ENCODE measurements at places on chromosomes 6 and 20.

- DNase-seq, result no peak
Measured at GRCh38 chr20:23047738-23048214, 1.7 kb downstream of the THBD start.

DNA sequence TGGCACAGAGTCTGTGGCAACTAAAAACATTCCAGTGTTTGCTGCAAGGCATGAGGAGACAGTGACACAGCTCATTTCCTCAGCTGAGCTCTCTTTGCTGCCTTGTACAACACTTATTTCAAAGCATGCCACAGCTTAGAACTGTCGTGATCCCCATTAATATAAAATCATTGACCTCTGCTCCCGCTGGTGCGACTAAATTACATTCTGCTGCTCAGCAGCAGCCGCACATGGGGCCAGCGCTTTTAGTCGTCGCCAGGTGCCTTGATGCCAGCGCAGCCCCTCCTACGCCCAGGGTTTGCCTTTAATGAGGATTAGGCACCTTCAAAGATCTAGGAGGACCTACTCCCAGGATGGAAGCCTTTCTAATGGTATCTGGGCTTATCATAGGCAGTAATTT is 717.9 kb upstream of the POU3F2 start:
- DNase-seq, result no peak

GRCh38 chr6:16398587-16398986 is 160.2 kb downstream of the GMPR start:
- no peak for DNase-seq

DNA sequence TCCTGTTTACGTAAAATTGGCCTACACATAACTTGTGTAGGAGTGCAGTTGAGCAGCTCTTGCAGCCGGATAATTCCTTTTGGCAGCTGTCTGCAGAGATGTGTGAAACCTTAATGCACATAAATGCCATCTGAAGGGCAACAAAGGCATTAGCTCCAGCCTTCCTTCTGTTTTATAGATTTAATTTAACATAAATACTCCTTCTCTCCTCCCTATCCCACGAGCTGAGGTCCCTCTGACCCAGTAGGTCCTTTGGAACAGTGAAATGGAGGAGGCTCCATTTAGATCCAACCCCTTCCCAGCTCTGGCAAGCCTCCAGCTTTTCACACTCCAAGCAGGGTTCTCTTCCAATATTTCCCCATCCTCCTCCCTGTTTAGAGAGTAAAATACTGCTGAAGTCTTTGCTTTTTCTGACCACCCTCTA is 6.5 kb downstream of the PLEKHG1 start:
- DNase-seq, result no peak

DNA sequence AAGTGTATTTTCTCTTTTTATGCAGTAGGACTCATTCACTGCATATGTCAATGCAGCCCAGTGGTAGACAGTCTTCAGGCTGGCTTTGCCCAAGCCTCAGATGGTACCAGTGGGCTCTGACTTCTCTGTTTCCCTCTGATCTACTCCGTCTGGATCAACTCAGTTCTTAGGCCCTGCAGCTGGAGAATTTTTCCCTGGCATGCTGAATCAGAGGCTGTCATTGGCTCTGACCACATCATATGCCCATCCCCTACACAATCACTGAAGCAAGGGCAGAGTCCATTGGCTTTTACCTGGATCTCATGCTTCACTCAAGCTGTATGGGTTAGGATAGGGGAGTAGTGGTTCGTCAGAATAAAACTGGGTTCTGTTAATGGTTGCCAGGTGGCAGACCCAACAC is 57.8 kb downstream of the KIZ start:
- DNase-seq, result no peak

DNA sequence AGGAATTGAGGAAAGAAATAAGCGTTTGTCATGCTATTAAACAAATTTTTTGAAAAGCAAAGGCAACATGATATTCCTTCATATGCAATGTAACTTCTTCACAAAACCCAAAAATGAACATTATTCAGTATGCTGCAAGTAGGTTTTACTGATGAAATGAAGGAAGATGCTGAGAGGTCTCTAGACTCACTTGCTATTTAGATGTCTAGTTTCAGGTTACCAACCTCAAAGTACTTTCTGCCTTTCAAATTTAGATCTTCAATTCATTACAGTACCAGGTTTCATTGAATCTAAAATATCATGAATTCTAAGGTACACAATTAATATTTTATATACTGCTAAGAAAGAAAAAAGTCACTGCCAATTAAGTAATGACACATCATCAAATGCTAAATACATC is 39.9 kb downstream of the MYO6 start:
- DNase-seq, result no peak

DNA sequence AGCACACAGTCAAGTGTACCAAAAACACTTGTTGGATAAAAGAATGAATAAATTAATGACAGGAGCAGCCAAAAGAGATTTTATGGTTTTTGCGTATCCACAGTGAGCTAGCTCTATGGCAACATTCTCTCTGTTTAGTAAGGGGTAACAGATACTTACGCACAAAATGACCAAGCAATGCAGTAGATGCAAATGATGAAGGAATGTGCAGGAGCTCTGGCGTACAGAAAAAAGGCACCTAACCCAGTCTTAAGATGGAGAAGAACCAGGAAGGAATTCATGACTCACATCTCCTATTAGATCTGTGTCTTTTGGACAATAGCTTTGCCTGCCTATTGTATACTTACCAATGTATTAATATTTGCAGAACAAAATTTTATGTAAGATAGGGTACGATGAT is 191.9 kb upstream of the PREP start:
- DNase-seq, result no peak
